ENCODE measurements at places on chromosomes 3 and 15. TPM values are rescaled to one million over a fixed set of nuclear protein-coding genes. Genes with fewer than 3 reads are reported as not detected.

The DOCK3 gene
- 0.51 TPM for total RNA-seq

The SPTBN5 gene
- total RNA-seq, result 0.11 TPM

The EIF5A2 gene
- 20.8 TPM for total RNA-seq

The PCLAF gene
- 21.2 TPM for total RNA-seq

The CAV3 gene
- total RNA-seq, result not detected

The PDCD7 gene
- 11.8 TPM for total RNA-seq

The CLDN16 gene
- total RNA-seq, result 0.11 TPM

The ACP3 gene
- total RNA-seq, result 0.51 TPM

DNA sequence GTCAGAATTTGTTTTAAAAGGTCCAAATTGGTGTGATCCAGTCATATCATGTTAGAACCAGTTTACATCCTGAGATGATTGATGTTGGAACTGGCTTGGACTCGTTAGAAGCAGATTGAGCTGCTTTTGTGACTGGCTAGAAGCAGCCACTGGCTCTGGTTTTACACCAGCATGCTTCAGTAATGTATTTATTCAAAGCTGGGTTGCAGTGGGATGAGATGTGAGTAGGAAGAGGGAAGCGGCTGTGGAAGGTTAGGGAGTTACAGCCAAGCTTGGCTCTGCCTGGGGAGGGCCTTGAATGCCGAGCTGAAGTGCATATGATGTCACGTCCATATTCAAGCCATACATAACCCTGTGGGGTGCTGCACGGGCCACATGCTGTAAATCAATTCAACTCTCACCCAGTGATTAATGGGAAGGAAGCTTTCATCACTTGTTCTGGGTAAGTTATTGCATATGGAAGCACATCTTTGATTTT is 104.0 kb upstream of the SMAD3 start:
- H3K27me3 ChIP-seq, result no peaks in the 10 kb centered on the region
- peak; percentile 44 for DNase-seq
- H3K4me1 ChIP-seq, result peaks cover 1% of the 10 kb centered on the region
- H3K27ac ChIP-seq, result no peak overlapping the region

- H3K4me3 ChIP-seq, result no peak overlapping the region
- no peaks in the 10 kb centered on the region for H3K27me3 ChIP-seq
- no peaks in the 10 kb centered on the region for H3K36me3 ChIP-seq
- no peak overlapping the region for H3K27ac ChIP-seq
Measured at GRCh38 chr3:65924762-65925161, 114.0 kb downstream of the MAGI1 start.

GRCh38 chr3:186694288-186695032 is 22.7 kb upstream of the KNG1 start:
- H3K27ac ChIP-seq, result no peak overlapping the region
- H3K27me3 ChIP-seq, result peaks cover 17% of the 10 kb centered on the region
- H3K36me3 ChIP-seq, result no peaks in the 10 kb centered on the region
- H3K4me3 ChIP-seq, result no peak overlapping the region
- DNase-seq, result no peak
- no peaks in the 10 kb centered on the region for H3K4me1 ChIP-seq

DNA sequence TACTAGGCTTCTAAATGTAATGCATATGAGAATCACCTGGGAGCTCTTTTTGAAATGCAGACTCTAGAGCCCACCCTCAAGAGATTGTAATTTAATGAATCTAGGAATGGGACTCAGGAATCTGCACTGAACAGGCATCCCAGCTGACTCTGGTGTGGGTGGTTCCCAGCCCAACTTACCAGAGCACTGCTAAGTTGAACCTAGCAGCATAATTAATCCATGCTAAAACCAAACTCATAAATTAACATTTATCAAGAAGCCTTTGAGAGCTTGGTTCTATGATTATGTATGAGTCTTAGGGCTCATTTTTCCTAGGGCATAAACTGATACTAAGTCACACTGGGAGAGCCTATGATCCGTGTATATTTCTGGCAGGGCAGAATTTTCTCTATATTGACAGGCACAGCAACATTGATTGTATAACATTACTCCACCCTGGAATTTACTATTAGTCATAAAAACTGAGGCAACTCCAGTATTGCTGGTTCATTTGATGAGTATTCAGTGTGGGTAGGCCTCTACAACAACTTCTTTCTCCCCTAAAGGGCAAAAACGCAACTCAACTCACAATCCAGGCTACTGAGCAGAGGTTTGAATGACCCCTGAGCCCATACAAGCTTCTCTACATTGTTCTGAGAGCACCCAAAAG is 10.7 kb upstream of the CSTA start:
- no peaks in the 10 kb centered on the region for H3K27me3 ChIP-seq
- H3K4me3 ChIP-seq, result no peak overlapping the region
- H3K4me1 ChIP-seq, result 0 out of 2 replicates have a peak, but pooled peaks cover 3% of the 10 kb centered on the region
- peak overlapping the region; percentile 41 for H3K27ac ChIP-seq

DNA sequence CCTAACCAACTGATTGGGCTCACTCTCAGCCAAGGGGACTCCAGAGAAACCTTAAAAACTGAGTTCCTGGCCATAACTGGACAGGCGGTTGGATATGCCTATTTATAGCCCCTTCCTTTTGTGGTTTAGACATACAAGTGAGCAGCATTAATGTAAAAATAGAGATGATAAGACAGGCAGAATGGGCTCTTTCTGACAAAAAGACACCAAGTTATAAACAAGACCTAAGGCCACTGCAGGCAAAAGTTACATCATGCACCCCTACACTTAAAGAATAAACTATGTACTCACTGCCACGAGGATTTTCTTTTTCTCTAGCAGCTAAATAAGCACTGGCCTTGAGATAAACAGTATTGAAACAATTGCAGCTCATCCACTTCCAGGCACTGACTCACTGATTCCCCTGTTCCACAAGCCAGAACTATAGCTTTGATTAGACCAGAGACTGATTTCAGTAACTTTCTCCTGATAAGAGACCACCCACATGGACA is 30.1 kb downstream of the SUCNR1 start:
- H3K4me1 ChIP-seq, result peaks cover 29% of the 10 kb centered on the region
- H3K27me3 ChIP-seq, result no peaks in the 10 kb centered on the region
- no peaks in the 10 kb centered on the region for H3K36me3 ChIP-seq
- peak; percentile 48 for DNase-seq

- H3K4me3 ChIP-seq, result no peak overlapping the region
- no peaks in the 10 kb centered on the region for H3K4me1 ChIP-seq
- H3K27me3 ChIP-seq, result peaks cover 45% of the 10 kb centered on the region
- H3K27ac ChIP-seq, result no peak overlapping the region
- no peaks in the 10 kb centered on the region for H3K36me3 ChIP-seq
Measured at GRCh38 chr15:32029409-32029861, 880 bp upstream of the CHRNA7 start.

DNA sequence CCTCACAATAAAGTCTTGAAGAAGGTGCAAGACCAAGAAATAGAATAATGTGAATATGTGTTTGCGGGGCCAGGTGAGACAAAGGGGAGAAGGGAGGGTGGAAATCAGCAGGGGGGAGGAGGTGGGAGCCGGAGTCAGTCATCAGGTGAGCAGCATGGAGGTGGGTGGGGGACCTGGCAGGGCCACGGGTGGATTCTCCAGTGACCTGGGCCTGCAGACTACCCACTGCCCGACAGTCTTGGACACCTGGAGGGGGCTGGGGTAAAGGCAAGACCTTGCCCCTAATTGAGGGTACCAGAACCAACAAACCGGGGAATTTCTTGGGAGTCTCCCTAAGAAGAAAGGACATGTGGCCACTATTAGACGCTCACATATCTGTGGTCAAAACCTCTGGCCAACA is 95.8 kb downstream of the CHSY1 start:
- no peak overlapping the region for H3K27ac ChIP-seq
- no peaks in the 10 kb centered on the region for H3K36me3 ChIP-seq
- H3K4me3 ChIP-seq, result no peak overlapping the region
- H3K27me3 ChIP-seq, result no peaks in the 10 kb centered on the region
- DNase-seq, result no peak

DNA sequence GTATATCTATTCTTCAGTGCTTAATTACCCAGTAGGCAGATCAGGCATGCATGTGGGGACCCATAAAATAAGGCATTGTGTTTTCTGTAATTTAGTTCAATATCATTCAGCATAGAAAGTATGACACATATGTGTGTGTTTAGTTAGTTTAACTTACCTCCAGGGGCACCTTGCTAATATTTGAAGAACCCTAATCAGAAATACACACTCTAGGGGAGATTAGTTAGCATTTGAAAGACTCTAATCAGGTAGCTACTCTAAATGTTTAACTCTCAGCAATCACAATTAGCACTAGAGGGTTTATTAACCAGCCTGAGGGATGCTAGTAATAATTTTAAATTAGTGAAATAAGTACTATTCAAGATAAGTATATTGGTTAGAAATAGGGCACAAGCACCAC is 104.5 kb downstream of the ECT2 start:
- peaks cover 78% of the 10 kb centered on the region for H3K27me3 ChIP-seq
- no peak overlapping the region for H3K27ac ChIP-seq
- no peaks in the 10 kb centered on the region for H3K36me3 ChIP-seq
- H3K4me1 ChIP-seq, result 0 out of 2 replicates have a peak, but pooled peaks cover 6% of the 10 kb centered on the region
- no peak overlapping the region for H3K4me3 ChIP-seq
